Heart left ventricle (tissue), 16 donors: ENCODE measurements at places on chromosomes 2 and 18.

DNA sequence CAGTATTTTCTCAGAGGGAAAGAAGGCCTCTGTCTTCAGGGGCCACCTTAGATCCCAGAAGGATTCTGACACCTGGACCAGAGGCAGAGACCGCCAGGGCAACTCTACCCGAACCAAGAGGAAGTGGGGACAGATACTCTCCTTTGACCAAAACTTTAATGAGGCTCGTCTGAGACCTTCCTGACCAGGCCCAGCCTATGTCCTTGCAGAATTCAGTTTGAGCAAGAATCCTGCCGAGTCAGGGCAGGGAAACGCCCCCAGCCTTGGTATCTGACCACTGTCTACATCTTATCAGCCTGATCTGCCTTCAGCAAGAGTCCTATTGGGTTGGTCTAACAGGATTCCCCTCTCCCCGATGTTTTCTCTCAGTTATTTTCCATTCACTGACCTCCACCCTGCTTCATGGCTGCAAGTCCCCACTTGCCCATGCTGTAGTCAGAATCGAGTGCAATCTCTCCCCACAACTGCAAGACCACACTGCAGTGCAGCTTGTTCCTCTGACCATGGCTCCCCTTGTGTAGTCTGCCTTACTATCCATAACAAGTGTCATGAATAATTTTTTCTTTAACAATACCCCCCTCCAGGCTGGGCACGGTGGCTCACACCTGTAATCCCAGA is 95.0 kb downstream of the MSH2 start:
- DNase-seq, result no peak

GRCh38 chr2:165624470-165624800 is 154.9 kb downstream of the CSRNP3 start:
- DNase-seq, result no peak

GRCh38 chr2:160364364-160364763 is 129.2 kb downstream of the RBMS1 start:
- no peak for DNase-seq

GRCh38 chr2:217662984-217663602 is 339.7 kb downstream of the TNS1 start:
- DNase-seq, result no peak

DNA sequence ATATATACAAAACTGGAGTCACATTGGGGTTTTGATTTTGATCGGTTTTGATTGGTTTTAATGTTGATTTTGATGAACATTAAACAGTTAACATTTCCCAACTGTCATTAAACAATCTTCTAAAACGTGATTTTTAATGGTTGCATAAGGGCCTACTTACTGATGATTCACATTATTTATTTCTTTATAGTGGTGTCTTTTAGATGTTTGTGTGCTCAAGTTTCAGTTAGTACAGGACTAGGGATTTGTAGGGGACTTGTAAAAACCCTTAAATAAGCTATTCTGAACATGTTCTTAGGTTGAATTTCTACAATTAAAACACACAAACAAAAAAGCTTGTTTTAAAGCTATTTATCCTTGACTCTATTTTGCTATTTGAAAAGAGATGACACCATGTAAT is 61.6 kb downstream of the TTC21B start:
- DNase-seq, result no peak

DNA sequence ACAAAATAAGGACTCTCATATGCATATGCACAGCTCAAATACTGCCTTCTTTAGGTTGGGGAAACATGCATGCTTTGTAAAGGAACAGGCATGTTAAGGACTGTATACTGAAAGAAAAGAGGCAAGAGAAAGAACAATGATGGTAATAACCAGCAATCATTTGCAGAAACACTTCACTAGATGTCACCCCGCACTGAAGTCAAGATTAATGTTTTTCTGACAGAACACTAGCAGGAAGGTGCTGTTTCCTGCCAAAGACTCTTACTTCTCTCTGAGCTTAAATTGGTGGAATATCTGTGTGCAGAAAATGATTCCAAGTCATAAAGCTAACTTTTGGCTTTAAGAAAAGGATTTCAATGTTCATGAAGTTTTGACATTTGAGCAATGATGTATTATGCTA is 19.3 kb upstream of the CSRNP3 start:
- DNase-seq, result no peak

- no peak for DNase-seq
Measured at GRCh38 chr2:43636621-43637020, 439 bp upstream of the PLEKHH2 start.

- no peak for DNase-seq
Measured at GRCh38 chr2:205130111-205130829, 552.0 kb upstream of the NRP2 start.

- peak; percentile 56 for DNase-seq
Measured at GRCh38 chr2:85599468-85600234, 2.8 kb downstream of the TMEM150A start.

- no peak for DNase-seq
Measured at GRCh38 chr18:10314066-10314465, 140.4 kb upstream of the APCDD1 start.

- no peak for DNase-seq
Measured at GRCh38 chr2:13289310-13289709, 572.6 kb downstream of the TRIB2 start.

DNA sequence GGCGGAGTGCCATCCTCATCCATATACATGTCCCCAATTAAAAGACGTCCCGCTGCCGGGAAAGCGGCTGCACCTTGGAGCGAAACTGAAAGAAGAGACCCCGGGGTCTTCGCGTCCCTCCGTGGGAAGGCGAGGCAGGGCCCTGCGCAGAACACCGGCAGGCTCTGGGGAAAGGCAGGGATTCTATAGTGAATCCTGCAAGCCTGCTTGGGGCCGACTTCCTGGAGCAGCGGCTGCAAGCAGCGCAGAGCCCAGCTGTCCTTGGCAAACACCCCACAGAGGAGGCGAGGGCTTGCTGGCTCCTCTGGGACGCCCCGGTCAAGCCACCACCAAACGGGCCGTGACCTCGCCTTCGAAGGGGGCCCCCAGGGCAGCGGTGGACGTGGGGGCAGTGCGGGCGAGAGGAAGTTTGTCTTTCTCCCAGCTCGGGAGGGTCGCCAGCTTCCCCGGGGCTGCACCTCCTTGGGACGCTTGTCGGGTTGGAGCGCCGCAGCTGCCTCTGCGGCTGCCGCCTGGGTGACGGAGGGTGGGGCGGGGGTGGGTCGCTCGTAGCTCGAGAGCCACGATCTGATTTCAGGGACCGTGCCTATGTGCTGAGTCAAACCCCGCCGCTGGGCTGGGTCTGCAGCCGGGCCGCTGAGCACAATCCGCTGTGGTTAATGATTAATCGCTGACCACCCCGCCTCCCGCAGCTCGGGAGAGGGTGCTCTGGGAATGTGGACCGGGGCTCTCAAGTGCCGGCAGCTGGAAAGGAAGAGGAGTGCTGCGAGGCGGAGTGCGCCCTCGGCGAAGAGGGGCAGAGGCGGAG is 486 bp upstream of the GPR39 start:
- DNase-seq, result peak; percentile 71

GRCh38 chr2:113886479-113887008 is 3.3 kb upstream of the ACTR3 start:
- DNase-seq, result peak; percentile 64

DNA sequence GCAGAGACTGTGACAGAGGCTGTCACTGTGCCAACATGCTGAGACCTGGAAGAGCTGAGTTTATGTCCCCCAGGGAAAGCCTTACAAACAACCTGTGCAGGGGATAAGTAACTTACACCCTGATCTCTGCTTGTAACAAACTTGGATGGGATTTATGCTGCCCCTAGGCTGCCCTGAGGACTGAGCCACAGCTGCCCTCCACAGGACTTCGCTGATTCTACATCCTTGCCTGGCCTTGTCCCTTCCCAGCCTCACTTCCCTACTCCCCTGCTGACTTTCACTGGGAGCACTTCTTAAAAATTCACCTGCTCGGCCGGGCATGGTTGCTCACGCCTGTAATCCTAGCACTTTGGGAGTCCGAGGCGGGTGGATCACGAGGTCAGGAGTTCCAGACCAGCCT is 45.9 kb upstream of the ASAP2 start:
- DNase-seq, result no peak

- DNase-seq, result no peak
Measured at GRCh38 chr2:385785-386184, 97.9 kb upstream of the ALKAL2 start.

- no peak for DNase-seq
Measured at GRCh38 chr2:126876631-126877030, 22.1 kb upstream of the TEX51 start.

DNA sequence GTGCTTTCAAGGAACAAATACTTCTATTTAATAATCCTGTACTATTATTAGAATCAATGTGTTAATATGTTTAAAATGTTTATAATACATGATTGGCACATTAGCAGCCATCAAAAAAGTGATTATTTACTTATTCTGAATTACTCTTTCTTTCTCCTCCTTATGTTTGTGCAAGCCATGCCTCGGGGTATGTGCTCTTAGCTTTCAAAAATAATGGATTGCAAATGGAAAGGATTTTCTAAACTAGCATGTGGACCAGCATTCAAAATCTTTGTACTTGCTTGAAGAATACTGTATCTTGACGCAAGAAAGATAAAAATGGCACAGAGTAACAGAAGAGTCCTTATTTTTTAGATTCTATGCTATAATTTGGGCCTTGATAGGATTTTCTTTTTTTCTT is 156.5 kb downstream of the CDH7 start:
- no peak for DNase-seq

- no peak for DNase-seq
Measured at GRCh38 chr2:173307293-173307692, 47.4 kb upstream of the CDCA7 start.

GRCh38 chr2:1817256-1818051 is 73.1 kb upstream of the PXDN start:
- DNase-seq, result peak; percentile 86

DNA sequence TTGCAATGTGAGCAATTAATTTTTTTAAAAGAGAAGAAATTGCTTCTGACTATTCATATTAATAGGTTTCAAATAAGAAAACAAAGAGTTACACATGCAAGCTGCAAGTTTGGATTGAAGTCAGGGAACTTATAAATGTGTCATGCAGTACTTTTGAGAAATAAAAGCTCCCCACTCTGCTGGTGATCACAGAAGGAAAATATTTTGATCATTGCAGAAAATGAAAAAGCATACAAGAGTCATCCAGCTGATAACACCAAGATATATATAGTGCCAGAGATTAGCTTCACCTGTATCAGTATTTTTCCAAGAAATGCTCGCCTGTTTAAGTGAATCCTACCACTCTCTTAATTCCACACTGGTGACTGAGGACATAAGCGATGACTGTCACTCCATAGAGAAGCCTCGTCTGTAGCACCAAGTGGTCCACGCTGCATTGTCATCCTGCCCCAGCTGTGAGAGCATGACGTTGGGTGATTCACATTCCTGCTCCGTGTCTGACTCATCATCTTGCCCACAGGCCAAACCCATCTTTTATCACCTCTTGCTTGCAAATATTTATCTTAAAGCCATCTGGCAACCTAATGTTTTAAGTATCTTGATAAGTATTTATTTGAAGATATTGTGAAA is 178.0 kb downstream of the ASXL3 start:
- no peak for DNase-seq

DNA sequence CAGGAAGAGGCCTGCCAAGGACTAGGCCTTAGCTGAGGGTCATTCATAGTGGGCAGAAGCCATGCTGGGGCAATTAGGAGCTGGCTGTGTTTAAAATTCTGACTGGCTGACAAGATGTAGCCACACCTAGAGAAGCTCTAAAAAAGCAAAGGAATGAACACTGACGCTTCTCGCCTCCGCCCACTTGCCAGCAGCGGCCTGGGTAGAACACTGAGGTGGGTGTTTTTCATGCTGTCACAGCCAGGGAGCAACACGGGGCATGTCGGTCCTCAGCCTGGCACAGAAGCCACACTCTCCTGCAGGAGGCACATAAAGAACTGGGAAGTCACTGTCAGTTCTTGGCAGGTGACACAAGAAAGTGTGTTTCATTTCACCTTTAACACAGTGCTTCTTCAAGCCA is 10.4 kb downstream of the CHST10 start:
- DNase-seq, result no peak

DNA sequence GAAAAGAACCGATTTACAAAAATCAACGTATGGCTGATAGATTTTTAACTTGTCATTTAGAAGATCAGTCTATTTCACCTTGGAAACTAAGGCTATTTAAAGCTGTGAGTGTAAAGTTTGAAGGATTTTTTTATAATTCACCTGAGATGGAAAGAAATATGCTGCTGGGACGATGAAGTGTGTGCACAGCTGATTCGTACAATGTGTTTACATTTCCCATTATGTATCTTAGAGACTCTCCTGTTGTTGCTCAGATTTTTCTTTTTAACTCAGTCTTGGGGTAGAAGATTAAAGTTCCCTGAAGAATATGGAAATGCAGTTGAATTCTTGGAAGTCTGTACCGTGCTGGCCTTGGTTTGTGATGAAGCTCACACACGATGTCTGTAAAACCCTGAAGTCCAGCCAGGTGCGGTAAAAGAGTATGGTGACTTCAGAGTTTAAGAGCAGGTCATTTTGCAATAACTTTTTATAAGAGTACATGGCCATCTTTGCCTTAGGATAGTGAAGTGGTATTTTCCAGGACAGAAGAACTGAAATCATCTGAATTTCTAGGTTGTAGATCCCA is 250.1 kb downstream of the PRKCE start:
- DNase-seq, result no peak

GRCh38 chr2:168722592-168722991 is 79.8 kb upstream of the NOSTRIN start:
- DNase-seq, result peak; percentile 66

DNA sequence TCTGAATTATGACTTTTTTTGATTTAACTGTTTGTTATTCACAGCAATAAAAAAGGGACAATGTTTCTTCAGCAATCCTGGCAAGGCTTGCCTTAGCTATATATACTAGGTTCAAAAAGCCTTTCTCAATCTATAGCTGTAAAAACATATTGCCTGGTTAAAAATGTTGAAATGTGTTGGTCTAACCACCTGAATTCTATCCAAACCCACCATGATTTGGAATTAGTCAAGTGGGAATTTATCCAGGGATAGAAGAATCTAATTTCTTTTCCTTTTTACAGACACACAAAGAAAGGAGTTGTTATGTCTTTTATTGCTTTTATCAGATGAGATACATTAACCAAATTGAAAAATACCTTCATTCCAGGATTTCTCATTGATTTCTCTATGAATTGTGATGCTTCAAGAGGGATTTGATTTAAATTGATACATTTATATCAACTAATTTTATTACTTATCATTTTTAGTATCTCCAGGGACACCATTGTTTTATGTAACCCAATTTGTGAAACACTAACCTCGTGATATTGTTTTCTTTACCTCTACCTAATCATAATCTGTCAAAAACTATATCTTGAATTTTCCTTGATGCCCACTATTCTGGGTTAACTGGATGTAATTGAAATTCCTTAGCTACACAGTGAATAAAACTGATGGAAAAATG is 88.1 kb downstream of the LRP1B start:
- DNase-seq, result no peak

- DNase-seq, result peak; percentile 42
Measured at GRCh38 chr2:215828528-215829184, 184.7 kb downstream of the MREG start.

GRCh38 chr18:51196118-51196810 is 1.2 kb downstream of the MEX3C start:
- DNase-seq, result peak; percentile 60
